Calu3 (cell line): ENCODE measurements at places on chromosomes 12 and 14. TPM values are rescaled to one million over a fixed set of nuclear protein-coding genes. Genes with fewer than 3 reads are reported as not detected.
A peak's percentile ranks its signal among the peaks of the same experiment; 100 is the strongest.

TSPAN19 gene
- not detected in 2 replicates for total RNA-seq

SPTB gene
- total RNA-seq = 0.05 TPM in 1 of 2 replicates, not detected in the other

RERGL gene
- 7.0 and 9.2 TPM in 2 replicates for total RNA-seq

DCAF5 gene
- total RNA-seq = 23.5 and 31.5 TPM in 2 replicates

DYRK2 gene
- total RNA-seq = 62.3 and 74.6 TPM in 2 replicates

GPR132 gene
- 1.4 TPM in 2 replicates for total RNA-seq

CHMP4A gene
- 53.2 and 60.8 TPM in 2 replicates for total RNA-seq

DNA sequence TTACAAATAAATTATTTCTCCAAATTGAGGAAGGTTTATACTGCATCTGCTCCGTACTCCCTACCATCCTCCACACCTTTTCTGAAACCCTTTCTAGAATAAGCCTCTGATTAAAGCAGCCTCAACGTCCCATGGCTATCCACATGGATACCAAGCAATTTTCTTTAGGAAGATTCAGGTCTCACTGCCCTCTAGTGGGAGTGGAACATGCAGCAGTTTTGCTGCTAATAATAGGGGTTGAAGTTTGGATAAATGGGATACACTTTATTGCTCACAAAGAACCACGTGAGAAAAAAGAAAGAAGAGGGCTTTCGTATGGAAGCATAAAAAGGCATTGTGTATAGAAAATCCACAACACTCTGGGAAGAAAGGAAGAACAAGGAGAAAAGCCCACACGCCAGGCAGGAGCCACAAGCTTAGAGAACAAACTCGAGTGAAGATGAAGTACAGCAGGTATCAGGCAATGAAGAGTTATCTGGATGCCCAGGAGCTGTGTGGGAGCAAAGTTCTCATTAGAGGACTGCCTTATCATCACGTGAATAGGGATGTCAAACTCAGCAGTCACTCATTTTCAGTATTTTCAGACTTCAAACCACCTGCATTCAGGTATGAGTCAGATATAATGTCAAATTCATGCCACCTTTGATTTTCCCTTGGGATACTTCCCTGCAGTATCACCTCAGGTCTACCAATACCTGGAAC, 45.8 kb downstream of the CCER1 start:
- no peak overlapping the region for H3K4me3 ChIP-seq
- H3K27ac ChIP-seq = no peak overlapping the region
- no peaks in the 10 kb centered on the region for H3K27me3 ChIP-seq
- H3K36me3 ChIP-seq = no peaks in the 10 kb centered on the region

- H3K4me3 ChIP-seq = no peak overlapping the region
- H3K4me1 ChIP-seq = no peaks in the 10 kb centered on the region
- no peaks in the 10 kb centered on the region for H3K36me3 ChIP-seq
- no peak for DNase-seq
- H3K27ac ChIP-seq = no peak overlapping the region
These were observed 244.9 kb upstream of the DIO2 start for GRCh38 chr14:80456209-80456608.

GRCh38 chr14:104932676-104933631, 8.3 kb downstream of the PLD4 start:
- no peaks in the 10 kb centered on the region for H3K4me1 ChIP-seq
- no peak overlapping the region for H3K27ac ChIP-seq
- H3K27me3 ChIP-seq = no peaks in the 10 kb centered on the region
- peak; percentile 91 for DNase-seq

- no peak overlapping the region for H3K27ac ChIP-seq
- no peak for DNase-seq
- peaks cover 12% of the 10 kb centered on the region for H3K36me3 ChIP-seq
- peaks cover 44% of the 10 kb centered on the region for H3K4me1 ChIP-seq
These were observed 7.2 kb upstream of the SH2B3 start for GRCh38 chr12:111398530-111398929.

- H3K36me3 ChIP-seq = peaks cover 7% of the 10 kb centered on the region
- H3K27ac ChIP-seq = no peak overlapping the region
- H3K27me3 ChIP-seq = no peaks in the 10 kb centered on the region
- peak; percentile 80 for DNase-seq
These were observed 253.1 kb downstream of the EFCAB11 start for GRCh38 chr14:89701211-89702043.

GRCh38 chr12:131674373-131674772, 36.5 kb upstream of the SFSWAP start:
- H3K27ac ChIP-seq = no peak overlapping the region
- no peak for DNase-seq
- H3K27me3 ChIP-seq = peaks cover 90% of the 10 kb centered on the region

- H3K27me3 ChIP-seq = peaks cover 50% of the 10 kb centered on the region
- H3K4me3 ChIP-seq = no peak overlapping the region
- DNase-seq = no peak
- H3K4me1 ChIP-seq = no peaks in the 10 kb centered on the region
- no peaks in the 10 kb centered on the region for H3K36me3 ChIP-seq
These were observed 13.7 kb downstream of the DPF3 start for GRCh38 chr14:72880164-72880563.

GRCh38 chr12:56348776-56349175, 10.1 kb downstream of the IL23A start:
- no peaks in the 10 kb centered on the region for H3K4me1 ChIP-seq
- peaks cover 44% of the 10 kb centered on the region for H3K36me3 ChIP-seq
- no peak overlapping the region for H3K4me3 ChIP-seq

DNA sequence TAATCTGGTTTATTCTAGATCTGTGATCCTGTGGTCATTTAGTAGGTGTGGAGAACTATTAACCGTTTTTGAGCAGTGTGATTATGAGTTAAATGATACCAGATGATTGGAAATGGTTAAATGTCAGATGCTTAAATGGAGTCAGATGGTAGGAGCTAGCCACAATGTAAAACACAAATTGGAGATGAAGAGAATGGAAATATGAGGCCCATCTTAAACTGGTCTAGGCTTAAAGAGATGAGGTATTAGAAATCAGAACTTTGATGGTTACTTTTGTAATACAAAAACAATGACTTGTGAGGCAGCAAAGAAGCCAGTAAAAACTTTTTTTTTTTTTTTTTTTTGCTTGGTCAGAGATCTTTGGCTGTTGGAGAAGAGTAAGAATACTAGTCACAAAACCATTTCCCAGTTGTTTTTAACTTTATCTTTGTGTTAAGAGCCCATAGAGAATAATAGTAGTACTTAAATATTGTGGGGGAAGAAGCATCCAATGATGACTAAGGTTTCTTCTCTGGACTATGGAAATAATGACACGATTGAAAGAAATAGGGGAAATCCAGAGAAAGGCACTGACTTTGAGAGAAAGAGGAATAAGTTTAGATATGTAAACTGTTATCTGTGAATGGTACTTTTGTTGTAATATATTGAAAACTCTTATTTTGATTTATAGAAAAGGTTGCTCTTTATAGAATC, 95.9 kb downstream of the WNK1 start:
- H3K27ac ChIP-seq = no peak overlapping the region
- H3K4me1 ChIP-seq = no peaks in the 10 kb centered on the region
- no peak for DNase-seq
- no peak overlapping the region for H3K4me3 ChIP-seq
